ENCODE measurements at places on chromosomes 3 and 15.
A peak's percentile ranks its signal among the peaks of the same experiment; 100 is the strongest.

- no peak for DNase-seq
Observed at GRCh38 chr3:133459400-133459799, 59.5 kb downstream of the BFSP2 start.

DNA sequence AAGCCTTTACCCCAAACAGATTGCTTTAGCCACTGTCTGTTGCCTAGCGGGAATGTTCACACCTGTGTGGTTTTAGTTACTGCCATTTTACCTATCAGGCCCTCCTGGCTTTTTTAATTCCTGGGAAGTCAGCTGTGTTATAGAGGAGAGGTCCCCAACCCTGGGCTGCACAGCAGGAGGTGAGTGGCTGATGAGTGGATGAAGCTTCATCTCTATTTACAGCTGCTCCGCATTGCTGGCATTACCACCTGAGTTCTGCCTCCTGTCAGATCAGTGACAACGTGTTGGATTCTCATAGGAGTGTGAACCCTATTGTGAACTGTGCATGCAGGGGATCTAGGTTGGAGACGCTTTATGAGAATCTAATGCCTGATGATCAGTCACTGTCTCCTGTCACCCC is 127.0 kb downstream of the MBNL1 start:
- no peak for DNase-seq

DNA sequence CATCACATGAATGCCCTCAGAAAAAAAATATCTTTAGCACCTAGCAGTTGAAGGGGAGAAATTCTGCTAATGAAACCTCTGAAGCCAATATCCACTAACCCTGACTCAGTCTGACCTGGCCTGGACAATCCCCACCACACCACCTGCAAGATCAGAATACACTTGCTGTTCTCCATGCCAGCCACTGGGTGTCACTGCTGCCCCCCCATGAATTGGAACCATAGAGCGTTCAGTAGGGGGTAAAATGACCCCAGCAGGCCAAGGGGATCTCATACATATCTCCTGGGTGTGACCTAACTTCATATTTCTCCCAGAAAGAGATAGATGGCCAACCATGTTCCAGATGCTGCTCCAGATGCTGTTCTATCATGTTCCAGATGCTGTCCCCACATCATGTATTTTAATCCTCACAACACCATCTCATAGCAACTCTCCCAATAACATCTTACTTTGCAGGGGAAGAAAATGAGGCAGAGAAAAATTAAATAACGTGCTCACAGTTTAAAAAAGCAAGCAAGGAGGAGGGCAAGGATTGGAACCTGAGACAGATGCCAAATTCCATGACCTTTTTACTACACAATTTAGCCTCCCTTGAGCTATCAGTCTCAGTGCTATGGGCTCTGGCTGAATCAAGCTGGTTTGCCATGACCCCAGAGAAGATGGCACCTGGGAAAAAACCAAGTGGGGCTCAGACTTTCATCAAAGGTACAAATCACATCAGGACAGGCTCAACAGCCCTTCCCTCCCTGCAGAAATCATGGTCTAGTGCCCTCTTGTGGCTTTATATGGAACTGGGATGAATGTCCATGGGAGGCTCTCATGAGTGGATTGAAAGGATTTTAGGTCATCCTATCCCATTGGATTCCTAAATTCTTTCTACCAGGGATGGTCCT is 12.4 kb downstream of the NTRK3 start:
- DNase-seq: peak; percentile 23

GRCh38 chr3:140117096-140117526 is 182.1 kb downstream of the CLSTN2 start:
- no peak for DNase-seq

DNA sequence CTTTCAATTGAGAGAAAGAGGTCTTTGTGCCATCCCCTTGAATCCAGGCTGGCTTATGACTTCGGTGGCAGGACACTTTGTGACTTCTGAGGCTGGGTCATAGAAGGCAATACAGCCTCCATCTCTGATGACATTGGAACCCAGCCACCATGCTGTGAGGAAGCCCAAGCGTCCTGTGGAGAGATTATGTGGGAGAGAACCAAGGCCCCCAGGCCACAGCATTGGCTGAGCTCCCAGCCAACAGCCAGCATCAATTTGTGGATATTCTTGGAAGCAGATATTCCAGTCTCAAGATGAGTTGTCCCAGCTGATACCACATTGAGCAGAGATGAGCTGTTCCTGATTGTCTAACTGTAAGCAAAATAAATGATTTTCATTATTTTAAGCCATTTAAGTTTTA is 12.7 kb upstream of the XIRP1 start:
- DNase-seq: no peak

GRCh38 chr3:172034786-172035685 is 4.3 kb upstream of the FNDC3B start:
- DNase-seq: peak; percentile 20
